Large intestine (tissue), 12 donors: ENCODE measurements at places on chromosomes 1 and 21.

- no peak overlapping the region for H3K27ac ChIP-seq
- no peaks in the 10 kb centered on the region for H3K36me3 ChIP-seq
- H3K4me3 ChIP-seq: no peak overlapping the region
- H3K4me1 ChIP-seq: peaks cover 9% of the 10 kb centered on the region
Measured at GRCh38 chr1:228792601-228793000, 57.3 kb downstream of the RHOU start.

- peaks cover 17% of the 10 kb centered on the region for H3K36me3 ChIP-seq
- H3K27me3 ChIP-seq: no peaks in the 10 kb centered on the region
- DNase-seq: no peak
- peaks cover 7% of the 10 kb centered on the region for H3K4me1 ChIP-seq
Measured at GRCh38 chr1:183838221-183838620, 33.3 kb downstream of the RGL1 start.

DNA sequence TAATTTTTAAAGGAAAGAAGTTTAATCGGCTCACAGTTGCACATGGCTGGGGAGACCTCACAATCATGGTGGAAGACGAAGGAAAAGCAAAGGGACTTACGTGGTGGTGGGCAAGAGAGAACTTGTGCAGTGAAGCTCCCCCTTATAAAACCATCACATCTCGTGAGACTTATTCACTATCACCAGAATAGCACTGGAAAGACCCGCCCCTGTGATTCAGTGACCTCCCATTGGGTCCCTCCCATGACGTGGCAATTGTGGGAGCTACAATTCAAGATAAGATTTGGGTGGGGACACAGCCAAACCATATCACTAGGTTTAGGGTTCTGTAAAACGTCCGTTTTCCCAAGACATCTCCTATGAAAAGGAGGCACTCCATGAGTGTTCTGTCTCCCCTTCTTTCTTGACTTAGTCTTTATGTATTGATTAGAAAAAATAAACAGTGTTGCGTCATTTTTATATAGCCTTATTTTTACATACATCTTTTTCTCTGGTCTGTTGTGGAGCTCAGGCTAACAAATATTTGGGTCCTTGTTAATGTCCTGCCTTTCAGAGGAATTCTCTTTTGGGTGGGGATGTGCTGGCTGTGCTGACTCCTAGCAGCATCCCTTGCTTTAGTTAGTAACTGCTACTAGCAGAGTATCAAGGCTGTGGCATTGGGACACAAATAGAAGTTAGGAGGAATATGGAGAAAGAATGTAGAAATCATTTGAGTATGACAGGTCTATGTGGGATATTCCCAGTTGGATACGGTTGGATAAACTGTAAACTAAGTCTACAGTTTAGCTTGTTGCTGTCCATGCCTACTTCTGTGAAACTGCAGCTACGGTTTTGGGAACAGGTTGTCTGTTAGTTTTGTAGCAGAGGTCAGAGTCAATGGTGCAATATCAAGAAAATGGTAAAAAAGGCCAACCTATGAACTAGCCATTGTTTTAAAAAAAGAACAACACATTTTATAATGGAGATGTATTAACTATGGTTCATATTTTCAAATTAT lies 23.5 kb downstream of the BACH1 start:
- H3K36me3 ChIP-seq: peaks cover 29% of the 10 kb centered on the region
- no peak for DNase-seq
- H3K4me3 ChIP-seq: no peak overlapping the region
- H3K4me1 ChIP-seq: peaks cover 4% of the 10 kb centered on the region
- H3K27me3 ChIP-seq: no peaks in the 10 kb centered on the region
- no peak overlapping the region for H3K27ac ChIP-seq

GRCh38 chr1:192805832-192806323 lies 3.0 kb upstream of the RGS2 start:
- peak; percentile 80 for DNase-seq
- peaks cover 17% of the 10 kb centered on the region for H3K4me1 ChIP-seq

GRCh38 chr1:117271959-117272358 lies 61.2 kb upstream of the VTCN1 start:
- no peaks in the 10 kb centered on the region for H3K36me3 ChIP-seq
- no peaks in the 10 kb centered on the region for H3K27me3 ChIP-seq
- H3K4me3 ChIP-seq: no peak overlapping the region
- no peaks in the 10 kb centered on the region for H3K4me1 ChIP-seq
- H3K27ac ChIP-seq: no peak overlapping the region

DNA sequence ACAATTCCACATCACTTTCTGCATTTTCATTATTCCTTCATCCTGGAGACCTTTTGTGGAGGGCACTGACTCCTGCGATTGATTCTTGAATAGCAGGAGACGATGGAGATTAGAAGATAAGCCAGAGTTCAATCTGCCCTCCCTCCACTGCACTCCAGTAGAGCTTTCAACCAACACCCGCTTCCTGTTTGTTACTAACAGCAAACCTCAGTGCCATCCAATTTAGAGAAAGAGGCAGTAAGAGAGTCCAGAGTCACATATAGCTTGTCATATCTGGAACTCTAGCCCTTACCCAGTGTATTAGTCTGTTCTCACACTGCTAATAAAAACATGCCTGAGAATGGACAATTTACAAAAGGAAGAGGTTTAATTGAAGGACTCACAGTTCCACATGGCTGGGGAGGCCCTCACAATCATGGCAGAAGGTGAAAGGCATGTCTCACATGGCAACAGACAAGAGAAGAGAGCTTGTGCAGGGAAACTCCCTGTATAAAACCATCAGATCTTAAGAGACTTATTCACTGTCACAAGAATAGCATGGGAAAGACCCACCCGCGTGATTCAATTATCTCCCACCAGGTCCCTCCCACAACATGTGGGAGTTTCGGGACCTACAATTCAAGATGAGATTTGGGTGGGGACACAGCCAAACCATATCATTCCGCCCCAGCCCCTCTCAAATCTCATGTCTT lies 55.9 kb downstream of the PCBP3 start:
- DNase-seq: no peak
- no peaks in the 10 kb centered on the region for H3K27me3 ChIP-seq

DNA sequence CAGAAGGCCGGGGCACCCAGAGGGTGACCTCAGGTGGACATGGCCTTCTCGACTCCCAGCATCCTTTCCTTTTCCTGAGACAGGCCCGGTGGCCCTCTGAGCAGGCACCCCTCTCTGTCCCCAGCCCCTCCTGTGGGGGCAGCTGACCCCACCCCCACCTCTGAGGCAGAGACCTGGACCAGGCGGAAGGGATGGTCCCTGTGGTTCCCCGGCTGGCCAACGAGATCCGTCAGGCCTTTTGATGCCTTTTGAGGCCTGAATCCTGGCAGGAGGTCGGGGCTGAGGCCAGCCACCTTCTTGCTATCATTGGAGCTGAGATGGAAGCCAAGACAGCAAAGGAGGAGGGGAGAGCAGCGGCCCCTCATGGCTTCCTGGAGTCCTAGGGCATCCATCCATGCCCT lies 50.2 kb upstream of the ACTRT2 start:
- H3K36me3 ChIP-seq: no peaks in the 10 kb centered on the region
- H3K4me1 ChIP-seq: peaks cover 8% of the 10 kb centered on the region
- H3K27me3 ChIP-seq: no peaks in the 10 kb centered on the region
- H3K27ac ChIP-seq: no peak overlapping the region

DNA sequence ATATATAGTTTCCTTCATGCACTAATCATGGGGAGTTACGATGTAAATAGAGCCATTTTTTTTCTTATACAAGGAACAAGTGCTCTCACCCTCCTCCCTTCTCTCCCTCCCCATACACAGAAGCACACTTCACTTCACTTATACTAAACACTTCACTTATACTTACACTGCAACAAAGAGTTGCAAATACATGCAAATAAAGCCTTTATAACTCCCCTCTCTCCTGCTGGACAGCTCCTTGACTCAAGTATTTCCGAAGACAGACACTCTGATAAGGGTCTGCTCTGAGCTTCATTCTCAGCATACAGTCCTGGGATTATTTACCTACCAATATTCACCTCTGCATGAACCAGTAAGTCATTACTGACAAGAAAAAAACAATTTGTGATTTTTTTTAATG lies 35.6 kb upstream of the ERG start:
- no peak for DNase-seq
- H3K27me3 ChIP-seq: no peaks in the 10 kb centered on the region
- H3K36me3 ChIP-seq: no peaks in the 10 kb centered on the region
- no peak overlapping the region for H3K27ac ChIP-seq
- H3K4me3 ChIP-seq: no peak overlapping the region

DNA sequence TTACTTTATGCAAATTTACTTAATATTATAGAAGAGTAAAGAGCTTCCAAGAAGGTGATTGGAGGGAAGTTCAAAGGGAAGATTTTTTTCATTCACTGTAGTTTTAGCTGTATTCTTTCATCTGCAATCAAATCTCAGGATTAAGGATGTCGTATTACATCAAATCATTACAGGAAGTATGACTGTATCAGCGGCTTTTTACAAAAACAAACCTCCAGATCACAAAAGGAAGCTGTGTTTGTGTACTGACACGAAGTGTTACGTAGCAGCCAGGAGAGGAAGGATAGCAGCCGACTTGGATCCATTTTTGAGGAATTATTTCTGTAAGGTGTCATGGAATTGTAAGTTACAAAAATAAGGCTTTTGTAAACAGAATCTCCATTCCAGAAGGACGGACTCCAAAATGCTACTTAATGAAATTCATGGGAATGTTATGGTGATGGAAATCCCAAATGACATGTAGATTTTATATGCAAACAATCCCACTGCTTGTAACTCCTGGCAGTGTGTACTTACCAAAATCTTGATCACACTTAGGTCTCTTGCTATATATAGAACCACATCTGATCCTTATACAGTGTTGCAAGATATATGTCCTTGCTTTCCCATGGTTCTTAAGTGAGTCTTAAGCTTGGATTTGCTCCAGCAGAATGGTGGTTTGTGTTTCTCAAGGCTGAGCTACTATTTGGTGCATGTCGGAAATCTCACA lies 49.8 kb downstream of the KCNJ15 start:
- no peaks in the 10 kb centered on the region for H3K4me1 ChIP-seq
- H3K4me3 ChIP-seq: no peak overlapping the region
- no peaks in the 10 kb centered on the region for H3K27me3 ChIP-seq
- DNase-seq: no peak
- H3K36me3 ChIP-seq: no peaks in the 10 kb centered on the region

DNA sequence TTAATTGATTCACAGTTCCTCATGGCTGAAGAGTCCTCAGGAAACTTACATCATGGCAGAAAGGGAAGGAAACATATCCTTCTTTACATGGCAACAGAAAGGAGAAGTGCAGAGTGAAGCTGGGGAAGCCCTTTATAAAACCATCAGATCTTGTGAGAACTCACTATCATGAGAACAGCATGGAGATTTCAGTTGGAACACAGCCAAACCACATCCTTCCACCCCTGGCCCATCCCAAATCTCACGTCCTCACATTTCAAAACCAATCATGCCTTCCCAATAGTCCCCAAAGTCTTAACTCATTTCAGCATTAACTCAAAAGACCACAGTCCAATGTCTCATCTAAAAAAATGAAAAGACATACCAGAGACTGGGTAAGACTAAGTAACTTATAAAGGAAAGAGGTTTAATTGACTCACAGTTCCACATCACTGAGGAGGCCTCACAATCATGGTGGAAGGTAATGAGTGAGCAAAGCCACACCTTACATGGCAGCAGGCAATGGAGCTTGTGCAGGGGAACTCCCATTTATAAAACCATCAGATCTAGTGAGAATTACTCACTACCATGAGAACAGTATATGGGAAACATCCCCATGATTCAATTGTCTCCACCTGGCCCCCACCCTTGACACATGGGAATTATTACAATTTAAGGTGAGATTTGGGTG lies 105.2 kb downstream of the MRPL39 start:
- no peak overlapping the region for H3K4me3 ChIP-seq
- no peaks in the 10 kb centered on the region for H3K36me3 ChIP-seq
- DNase-seq: no peak
- no peaks in the 10 kb centered on the region for H3K27me3 ChIP-seq
- no peak overlapping the region for H3K27ac ChIP-seq

GRCh38 chr1:205183676-205184335 lies 27.7 kb downstream of the DSTYK start:
- no peaks in the 10 kb centered on the region for H3K27me3 ChIP-seq
- DNase-seq: no peak
- H3K4me1 ChIP-seq: no peaks in the 10 kb centered on the region
- H3K27ac ChIP-seq: no peak overlapping the region
- no peak overlapping the region for H3K4me3 ChIP-seq

DNA sequence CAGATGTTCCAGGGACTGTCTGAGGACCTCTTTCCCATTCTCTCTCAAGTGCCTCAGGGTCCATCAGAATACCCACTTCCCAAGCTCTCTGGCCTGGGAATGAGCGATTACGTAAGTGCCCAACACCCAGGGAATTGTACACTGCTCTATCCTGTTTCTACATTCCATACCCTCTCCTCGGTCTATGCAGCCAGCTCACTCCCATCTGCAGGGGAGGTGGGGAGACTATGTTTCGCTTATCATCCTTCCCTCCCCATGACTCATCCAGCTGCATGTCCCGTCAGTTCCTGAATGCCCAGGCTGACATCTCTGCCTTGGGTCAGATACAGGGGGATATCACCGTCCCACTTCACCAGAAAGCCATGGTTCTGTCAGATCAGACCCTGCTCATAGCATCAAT lies 34.5 kb upstream of the CD1D start:
- no peaks in the 10 kb centered on the region for H3K27me3 ChIP-seq
- H3K27ac ChIP-seq: no peak overlapping the region
- DNase-seq: no peak
- no peaks in the 10 kb centered on the region for H3K36me3 ChIP-seq
- peaks cover 4% of the 10 kb centered on the region for H3K4me1 ChIP-seq
